ENCODE measurements at places on chromosomes 7 and 10.

DNA sequence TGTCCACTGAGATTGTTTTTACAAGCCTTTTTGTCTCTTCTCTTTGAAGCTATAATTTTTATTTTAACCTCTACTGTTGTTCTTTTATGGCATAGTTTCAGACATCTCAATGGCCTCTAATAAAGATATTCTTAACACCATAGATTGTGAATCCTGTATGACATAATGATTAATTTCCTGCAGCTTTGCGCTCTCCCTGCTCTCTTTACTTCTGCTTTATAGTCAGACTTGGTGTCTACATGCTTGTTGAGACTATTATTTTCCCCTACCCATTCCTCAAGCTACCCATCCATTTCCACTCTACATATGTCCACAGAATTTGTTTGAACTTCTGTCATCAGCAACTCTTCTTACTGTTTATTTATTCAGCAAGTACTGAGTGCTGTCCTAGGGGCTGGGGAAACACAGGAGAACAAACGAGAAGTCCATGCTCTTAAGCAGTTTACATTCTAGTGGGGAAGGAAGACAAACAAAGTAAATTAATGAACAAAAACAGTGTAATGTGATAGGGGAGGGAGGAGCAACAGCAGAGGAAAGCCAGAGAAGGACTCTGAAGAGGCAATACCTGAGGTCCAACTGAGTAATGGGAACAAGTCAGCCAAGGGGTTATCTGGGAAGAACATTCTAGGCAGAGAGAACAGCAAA lies 110.1 kb downstream of the CDK14 start:
- no peak for DNase-seq

DNA sequence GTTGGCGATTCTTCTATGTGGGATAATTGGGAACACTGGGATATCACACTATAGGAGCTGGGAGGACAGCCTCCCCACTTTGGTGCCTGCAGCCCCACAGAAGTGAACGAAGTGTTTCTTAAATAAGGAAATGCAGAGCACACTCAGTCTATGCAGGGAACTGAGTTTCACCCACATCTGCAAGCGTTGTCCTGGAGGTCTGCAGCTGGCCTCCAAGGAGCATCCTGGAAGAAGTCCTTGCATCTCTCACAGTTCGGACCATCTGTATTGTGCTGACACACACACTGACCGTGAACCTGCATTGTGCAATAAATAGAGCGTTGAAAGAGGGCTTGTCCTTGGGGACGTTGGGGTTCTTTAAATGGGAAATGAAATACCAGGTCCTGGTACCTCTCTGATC lies 25.8 kb downstream of the LAMB4 start:
- DNase-seq, result no peak

DNA sequence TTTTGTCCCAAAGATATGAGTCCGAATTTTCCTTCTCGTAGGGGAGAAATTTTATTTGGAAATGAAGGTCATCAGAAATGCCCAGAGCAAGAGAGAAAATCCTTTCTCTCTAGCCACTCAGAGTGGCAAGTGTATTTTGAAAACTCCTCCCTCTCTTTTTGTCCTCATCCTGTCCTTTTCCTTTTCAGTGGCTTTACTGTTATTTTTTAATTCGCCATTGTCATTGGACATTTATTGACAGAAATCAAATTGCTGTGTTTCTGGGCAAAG lies 39.6 kb downstream of the TET1 start:
- no peak for DNase-seq

- DNase-seq, result no peak
Measured at GRCh38 chr7:7829667-7830066, 111.3 kb upstream of the RPA3 start.
